ENCODE measurements at places on chromosomes 12 and 14.

GRCh38 chr12:70243510-70244371, 508 bp downstream of the CNOT2 start:
- no peak for DNase-seq

- DNase-seq: no peak
Observed at GRCh38 chr12:11130382-11130781, 4.1 kb downstream of the TAS2R30 start.

- no peak for DNase-seq
Observed at GRCh38 chr12:91616416-91616815, 433.8 kb upstream of the DCN start.

GRCh38 chr12:92462527-92462926, 240.3 kb upstream of the PLEKHG7 start:
- DNase-seq: no peak

- no peak for DNase-seq
Observed at GRCh38 chr14:22812744-22813143, 2.5 kb downstream of the SLC7A7 start.

DNA sequence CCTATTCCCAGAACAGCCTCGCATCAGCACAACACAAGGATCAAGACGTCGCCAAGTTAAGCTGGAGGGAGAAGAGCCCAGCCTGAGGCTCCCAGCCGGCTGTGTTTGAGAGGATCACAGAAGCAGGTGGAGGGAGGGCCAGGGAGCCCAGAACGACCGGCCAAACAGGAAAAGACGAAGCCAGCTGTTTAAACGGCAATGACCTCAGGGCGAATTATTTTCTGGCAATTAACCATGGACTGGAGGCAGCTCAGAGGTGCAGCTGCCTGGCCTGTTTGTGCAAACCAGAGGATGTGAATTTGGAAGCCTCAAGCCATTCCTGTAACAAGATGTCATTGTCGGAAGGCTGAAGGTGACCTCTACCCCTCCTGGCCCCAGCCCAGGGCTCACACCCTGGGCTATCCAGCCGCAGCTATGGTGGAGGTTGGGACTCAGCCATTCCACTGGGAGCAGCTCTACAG, 175.8 kb upstream of the PRMT8 start:
- no peak for DNase-seq

DNA sequence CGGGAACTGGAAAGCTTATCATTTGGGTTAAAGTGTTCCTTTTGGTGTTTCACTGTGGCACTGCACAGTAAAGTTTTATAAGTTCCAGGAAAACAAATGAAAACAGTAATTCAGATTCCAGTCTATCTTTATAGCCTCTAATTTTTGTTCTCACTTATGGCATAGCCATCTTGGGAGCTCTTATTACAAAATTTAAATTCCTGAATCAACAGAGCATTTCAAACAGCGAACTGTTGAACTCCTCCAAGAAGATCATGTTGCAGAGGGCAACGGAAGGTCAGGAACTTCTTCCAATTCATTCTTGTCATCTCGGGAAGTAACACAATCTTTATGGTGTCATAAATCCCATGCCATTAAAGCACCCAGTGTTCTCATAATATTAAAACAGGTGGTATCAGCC, 229.1 kb downstream of the KCNC2 start:
- no peak for DNase-seq

- DNase-seq: no peak
Observed at GRCh38 chr12:122886851-122887818, 8.8 kb downstream of the VPS37B start.

GRCh38 chr12:132615579-132616038, 3.0 kb upstream of the P2RX2 start:
- DNase-seq: no peak

GRCh38 chr14:105220699-105221597, 27.4 kb upstream of the BTBD6 start:
- DNase-seq: no peak

GRCh38 chr14:20415782-20416206, 2.5 kb upstream of the TEP1 start:
- peak; percentile 50 for DNase-seq

DNA sequence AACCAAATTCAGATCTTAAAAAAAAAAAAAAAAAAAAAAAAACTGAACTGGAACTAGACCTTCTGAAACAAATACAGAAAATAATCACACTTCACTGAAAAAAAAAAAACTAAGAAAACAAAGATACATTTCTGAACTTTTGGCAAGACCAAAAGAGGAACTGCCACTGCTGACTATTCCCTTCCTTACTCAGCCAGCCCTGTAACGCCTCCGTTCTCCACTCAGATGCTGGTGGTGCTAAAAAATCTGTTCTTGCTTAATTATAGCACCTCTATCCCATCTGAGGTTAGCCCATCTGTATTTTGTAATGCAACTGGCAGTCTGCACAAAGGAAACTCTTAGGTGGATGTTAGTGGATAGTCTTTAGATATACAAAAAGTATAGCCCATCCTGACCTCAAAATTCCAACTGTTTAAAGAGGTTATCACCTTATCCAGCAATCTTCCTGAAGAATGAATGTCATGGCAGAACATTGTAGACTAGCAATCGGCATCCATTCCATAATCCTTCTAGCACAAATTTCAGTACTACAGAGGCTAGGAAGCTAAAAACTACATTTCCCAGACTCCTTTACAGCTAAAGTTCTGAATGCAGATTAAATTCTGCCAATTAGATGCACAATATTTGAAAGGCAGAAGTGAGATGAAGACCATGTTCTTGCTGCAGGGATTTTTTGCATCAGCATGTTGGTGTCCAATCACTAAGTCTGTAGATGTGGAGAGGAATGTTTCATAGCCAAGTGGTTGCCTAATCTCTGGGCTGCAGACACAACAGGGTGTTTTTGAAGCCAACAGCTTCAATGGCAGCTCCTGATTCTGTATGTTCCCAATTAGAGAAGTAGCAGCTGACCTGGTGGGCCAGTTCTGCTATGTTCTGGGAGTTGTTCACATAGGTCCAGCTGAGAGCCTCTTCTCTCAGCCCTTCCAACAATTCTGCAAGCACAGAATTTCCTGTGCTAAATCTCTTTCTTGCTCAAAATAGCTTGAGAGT, 5.7 kb downstream of the MAP3K9 start:
- DNase-seq: no peak

DNA sequence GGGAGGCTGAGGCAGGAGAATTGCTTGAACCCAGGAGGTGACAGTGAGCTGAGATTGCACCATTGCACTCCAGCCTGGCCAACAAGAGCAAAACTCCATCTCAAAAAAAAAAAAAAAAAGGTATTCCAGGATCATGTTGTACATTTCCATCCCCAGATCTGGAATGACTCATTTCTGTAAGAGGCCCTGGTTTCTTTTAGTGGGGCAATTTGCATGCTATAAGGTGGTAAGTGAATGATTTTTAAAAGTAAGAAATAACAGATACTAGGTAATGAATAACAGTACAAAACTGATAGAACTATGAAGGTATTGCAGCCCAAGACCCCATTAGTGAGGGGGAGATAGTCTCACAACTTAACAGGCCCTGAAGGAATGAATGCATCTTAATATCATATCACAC, 17.7 kb upstream of the ADCK1 start:
- no peak for DNase-seq

DNA sequence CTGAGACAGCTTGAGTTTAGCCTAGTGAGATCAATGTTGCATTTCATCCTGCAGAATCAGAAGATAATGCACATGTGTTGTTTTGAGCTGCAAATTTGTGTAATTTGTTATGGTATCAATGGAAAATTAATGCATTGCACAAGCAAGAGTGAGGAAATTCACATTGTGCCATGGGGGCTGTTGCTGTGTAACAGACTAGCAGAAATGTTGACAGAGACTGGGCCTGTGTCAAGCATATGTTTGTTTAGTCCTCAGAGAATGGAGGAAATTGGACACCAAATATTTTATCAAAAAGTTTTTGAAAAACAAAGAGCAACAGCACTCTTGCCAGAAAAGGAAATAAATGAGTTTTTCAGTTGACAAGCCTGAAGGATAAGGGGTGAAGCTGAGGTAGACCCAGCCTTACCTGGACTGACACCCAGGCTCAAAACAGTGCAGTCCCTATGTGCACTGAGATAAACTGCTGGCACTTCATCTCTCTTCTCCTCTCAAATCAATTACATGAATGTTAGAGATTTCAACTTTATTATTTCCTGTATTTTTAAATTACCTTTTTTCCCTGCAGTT, 1150.0 kb downstream of the FSCB start:
- no peak for DNase-seq

DNA sequence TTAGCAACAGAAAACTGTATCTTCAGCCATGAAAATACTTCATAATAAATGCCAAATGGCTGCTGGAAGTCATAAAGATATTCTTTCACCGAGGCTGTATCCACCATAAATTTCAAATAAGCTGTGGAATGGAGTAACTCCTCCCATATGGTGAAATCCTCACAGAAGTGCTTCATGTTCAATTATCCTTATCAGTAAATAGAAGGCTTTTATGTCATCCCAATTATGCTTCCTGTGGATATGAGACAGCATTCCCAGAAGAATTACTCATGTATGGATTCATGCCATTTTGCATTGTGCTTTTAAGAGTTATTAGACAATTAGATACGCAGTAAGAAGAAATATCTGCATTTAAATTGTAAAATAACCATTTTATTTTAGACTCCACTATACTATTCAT, 99.0 kb downstream of the RTN1 start:
- DNase-seq: no peak

GRCh38 chr12:58051378-58051777, 110.0 kb downstream of the ATP23 start:
- no peak for DNase-seq

GRCh38 chr14:65867333-65867732, 454.8 kb downstream of the FUT8 start:
- no peak for DNase-seq

DNA sequence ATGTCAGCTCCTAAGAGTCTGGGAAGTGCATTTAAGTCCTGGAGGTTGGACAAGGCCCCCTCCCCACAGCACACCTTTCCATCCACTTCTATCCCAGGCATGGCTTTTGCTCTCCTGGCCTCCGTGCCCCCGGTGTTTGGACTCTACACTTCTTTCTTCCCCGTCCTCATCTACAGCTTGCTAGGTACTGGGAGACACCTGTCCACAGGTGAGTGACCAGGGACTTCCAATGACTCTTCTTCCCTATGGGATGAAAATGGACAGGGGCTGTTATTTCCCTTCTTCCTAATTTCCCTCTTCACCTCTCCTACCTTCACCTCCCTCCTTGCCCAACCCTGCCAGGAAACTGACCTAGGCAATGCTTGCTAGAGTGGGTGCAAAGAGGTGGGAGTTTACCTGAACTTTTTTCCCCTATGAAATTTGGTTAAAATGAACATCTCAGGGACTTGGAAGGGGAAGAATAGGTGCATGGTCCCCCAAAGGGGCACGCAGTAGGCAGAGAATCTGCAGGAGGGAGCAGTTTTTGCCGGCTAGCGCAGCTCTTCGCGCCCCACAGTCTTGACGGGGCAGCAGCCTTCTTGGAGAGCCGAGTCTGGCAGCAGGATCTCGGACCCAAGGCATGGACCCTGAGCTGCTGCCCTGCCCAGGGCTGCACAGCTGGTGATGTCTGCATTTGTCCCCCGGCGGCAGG, 9.2 kb downstream of the ARHGEF25 start:
- no peak for DNase-seq

DNA sequence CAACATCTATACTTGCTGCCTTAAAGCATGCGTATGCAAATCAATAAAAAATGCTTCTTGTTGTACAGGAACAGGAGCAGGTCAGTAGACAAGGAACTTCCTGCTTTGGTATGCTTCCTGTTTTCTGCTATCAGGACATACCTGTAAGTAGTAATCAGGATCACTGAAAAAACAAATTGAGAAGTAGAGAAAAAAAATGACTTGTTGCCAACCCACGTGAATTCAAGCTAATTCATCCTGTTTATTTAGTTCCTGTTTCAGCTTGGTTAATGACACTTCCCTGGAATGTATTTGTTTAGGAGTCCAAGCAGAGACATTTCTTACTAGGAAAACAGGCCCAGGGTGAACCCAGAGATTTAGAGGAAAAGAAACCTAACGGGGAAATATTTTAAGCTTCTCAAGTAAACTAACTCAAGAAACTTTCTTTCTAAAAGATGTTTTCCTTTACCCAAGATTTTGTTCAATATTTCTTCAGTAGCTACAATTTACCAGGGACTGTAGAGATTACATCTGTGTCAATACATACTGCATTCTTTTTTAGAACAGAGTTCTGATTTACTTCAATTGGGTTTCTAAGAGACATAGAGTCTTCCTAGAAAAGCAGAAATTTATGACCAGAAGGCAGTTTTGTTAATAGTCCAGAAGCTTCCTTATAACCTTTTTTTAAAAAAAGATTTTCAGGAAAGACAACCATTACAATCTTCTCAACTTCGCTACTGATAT, 124.2 kb downstream of the PAWR start:
- DNase-seq: no peak

- DNase-seq: no peak
Observed at GRCh38 chr14:104113631-104114420, 24.6 kb upstream of the KIF26A start.

- DNase-seq: no peak
Observed at GRCh38 chr12:56082382-56082781, 2.4 kb downstream of the ERBB3 start.

GRCh38 chr14:73365727-73366126, 92.6 kb downstream of the NUMB start:
- DNase-seq: no peak

GRCh38 chr14:37411079-37411735, 183.8 kb downstream of the FOXA1 start:
- no peak for DNase-seq

DNA sequence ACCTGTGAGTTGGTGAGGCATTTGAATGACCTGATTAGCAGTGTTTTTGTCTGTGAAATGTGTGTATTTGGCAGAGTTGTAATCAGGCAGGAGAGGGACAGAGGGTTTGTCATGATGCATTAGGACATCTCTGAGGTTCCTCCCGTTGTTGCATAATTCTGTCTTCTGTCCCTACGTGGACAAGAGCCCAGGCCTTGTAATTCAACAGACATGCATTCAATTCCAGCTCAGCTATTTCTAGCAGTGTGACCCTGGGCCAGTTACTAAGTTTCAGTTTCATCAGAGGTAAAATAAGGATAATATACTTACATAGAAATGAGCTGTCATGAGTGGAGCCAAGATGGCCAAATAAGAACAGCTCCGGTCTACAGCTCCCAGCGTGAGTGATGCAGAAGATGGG, 208.6 kb downstream of the SLC38A4 start:
- no peak for DNase-seq

GRCh38 chr12:6666211-6666610, 3.3 kb upstream of the ING4 start:
- DNase-seq: no peak

DNA sequence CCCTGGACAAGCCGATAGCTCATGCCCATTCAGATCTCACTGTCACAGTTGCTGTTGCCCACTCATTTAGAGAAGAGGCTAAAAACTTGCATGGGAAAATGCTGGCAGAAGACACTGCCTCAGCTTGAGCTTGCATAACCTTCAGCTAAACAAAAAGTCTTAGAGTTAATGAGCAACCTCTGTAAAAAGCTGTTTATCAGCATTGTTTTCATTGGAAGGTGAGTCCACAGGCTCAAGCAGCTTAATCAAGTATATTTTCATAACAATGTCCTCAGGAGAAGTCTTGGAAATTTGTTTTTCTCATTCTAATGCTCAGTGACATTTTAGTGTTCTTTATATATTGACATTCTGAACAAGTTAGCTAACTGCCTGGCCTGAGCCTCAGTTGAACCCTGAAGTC, 872.9 kb downstream of the TMTC2 start:
- no peak for DNase-seq
